ENCODE measurements at places on chromosomes 6 and 20.

DNA sequence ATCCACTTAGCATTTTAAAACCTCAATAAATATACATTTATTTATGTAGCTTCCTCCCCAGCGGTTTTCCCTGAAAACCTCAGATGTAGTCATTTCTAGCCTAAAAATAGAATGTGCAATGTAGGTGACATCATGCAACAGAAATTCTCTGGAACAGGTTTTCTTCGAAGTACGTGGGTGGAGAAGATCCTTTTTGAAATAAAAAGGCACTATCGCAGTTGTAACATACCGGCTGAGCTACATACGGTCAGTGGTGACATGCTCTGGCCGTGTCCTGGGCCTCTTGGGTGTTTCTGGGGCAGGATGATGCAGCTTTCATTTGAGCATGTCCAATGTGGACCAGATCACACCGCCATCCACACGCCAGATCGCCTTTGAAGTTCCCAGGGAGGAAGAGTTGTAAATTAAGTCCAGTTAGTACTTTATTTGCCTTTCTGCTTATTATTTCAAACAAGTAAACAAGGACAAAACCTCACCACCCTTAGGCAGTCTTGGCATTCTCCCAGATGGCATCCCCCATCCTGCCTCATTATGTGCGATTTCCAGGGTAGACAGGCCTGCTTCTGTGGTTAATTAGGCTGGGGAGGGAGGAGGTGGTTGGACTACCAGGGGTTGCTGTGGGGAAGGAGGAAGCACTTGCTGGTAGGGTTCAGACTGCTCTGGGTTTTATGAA is 109.5 kb upstream of the CLDN20 start:
- no peak for DNase-seq

DNA sequence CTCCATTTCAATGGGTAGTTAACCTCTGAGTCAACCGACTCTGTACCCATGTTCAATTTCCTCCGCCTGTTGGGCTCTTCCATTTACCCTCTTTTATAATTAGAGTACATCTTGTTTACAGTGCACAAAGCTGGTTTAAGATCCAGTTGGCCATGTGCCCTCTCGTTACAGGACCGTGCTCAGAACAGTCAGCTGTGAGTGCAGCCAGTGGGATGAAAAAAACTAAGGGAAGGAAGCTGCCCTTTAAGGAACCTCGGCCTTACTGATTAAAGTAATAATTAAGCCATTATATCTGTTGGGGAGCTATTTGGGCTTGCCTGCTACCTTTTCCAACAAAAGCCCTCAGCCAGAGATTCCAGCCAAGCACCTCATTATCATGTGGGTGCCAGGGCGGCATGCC is 68.8 kb downstream of the TMEM170B start:
- DNase-seq, result no peak

DNA sequence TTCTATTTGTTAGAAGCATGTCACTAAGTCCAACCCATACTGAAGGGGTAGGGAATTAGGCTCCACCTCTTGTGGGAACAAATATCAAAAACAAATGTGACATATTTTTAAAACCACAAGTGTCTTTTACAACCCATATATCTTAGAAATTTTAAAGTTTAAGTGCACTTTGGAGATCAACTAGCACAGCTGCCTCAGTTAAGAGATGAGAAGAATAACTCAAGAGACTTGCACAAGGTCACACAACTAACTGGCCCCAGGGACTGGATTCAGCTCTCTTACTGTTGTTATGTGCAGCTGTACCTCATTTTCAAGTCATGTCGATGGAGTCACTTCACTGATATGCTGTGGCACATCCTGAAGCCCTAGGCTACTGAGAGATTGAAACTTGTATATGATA is 102.9 kb upstream of the BMP2 start:
- no peak for DNase-seq

DNA sequence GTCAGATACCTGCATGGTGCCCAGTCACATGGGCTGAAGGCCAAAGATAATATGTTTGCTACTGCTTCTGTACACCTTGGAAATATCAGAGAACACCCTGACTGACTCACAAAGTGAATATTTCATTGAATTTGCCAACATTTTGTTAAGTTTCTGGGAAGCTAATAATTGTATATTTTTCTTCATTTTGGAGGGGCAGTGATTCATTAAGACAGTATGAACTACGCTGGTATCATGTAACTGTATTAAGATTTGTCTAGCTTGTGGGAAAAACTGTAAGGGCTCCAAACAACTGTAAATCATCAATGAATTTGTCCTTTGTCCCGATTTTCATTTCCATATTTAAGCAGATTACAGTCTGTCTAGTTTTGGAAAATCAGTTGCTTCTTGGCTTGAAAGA is 102.3 kb upstream of the CCN2 start:
- DNase-seq, result no peak

- DNase-seq, result no peak
Measured at GRCh38 chr20:10231290-10231689, 12.7 kb downstream of the SNAP25 start.

GRCh38 chr20:6767126-6767535 is 355 bp upstream of the BMP2 start:
- DNase-seq, result no peak

DNA sequence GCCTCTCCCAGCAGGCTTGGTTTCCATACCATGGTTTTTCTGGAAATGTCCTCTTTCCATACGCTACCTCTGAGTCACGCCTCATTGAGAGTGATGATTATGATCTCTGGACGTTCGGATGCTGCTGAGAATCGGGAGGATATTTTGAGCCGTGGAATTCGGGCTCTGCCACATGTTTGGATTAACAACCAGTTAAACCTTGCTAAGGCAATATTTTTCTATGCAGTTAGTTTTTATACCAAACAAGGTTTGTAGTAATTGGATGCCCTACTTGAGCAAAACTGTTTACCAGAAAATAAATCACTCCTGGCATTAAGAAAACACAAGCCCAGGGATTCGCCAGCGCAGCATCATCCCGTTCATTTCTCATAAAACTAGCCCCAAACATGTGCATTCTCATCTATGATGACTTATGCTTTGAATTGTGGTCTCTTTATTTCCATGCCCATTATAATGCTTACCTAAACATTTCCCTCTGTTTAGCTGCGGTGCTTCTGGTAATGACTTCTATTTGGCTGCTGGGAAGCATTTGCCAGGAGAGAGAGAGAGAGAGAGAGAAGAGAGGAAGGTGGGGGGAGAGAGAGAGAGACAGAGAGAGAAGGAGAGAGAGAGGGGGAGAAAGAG is 198.9 kb downstream of the CLIC5 start:
- no peak for DNase-seq

- no peak for DNase-seq
Measured at GRCh38 chr6:50848989-50849795, 30.5 kb downstream of the TFAP2B start.

- DNase-seq, result no peak
Measured at GRCh38 chr20:57509665-57510237, 15.2 kb downstream of the CTCFL start.

DNA sequence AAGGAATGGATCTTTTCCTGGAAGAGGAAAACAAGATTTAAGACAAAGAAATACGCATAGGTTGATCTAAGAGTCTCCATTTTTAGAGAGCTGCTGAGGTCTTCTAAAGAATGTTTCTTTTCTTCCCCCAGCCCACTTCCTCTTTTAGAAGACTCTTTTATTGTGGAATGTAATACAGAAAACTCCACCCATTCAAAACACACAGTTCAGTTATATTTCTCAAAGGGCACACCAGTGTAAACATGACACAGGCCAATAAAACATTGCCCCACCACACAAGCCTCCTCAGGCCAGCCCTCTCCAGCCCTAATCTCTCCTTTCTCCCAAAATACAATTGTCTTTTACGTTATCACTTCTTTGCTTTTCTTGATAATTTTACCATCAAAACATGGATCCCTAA is 42.8 kb downstream of the SLC35B3 start:
- DNase-seq, result no peak

DNA sequence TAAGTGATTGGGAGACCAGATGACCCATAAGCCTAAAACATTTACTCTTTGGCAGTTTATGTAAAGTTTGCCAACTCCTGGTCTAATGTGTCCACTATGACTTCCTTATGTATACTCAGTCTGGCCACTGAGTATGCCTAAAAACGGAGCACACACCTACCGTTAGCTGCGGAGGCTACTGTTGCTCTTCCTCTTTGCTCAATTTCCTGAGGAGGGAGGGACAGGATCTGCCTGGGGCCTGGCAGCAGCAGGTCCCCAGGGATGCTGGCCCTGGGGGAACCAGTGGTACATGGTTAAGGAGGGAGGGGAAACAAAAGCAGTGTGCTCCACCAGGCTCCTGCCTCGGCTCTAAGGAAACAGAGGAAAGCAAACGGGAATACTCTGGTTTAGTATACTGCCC is 113.5 kb downstream of the CDYL start:
- DNase-seq, result no peak

- no peak for DNase-seq
Measured at GRCh38 chr20:31392836-31393235, 2.4 kb upstream of the DEFB119 start.

- no peak for DNase-seq
Measured at GRCh38 chr6:147787417-147787816, 278.9 kb downstream of the SAMD5 start.

DNA sequence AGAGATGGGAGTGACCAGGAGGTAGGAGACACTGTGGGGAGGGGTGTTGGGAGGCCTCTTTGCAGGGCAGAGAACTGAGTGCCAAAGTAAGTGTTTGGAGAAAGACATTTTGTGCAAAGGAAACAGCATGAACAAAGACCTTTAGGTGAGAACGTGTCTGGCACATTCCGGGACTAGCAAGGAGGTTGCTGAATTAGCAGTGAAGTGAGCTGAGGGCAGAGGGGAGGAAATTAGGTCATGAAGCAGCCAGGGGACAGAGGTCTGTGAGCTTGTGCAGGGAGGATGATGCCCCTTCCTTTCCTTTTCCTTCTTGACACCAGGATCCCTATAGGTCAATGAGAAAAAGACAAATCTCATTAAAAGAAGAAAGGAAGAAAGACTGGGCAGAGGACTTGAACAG is 21.4 kb upstream of the AHCY start:
- no peak for DNase-seq

DNA sequence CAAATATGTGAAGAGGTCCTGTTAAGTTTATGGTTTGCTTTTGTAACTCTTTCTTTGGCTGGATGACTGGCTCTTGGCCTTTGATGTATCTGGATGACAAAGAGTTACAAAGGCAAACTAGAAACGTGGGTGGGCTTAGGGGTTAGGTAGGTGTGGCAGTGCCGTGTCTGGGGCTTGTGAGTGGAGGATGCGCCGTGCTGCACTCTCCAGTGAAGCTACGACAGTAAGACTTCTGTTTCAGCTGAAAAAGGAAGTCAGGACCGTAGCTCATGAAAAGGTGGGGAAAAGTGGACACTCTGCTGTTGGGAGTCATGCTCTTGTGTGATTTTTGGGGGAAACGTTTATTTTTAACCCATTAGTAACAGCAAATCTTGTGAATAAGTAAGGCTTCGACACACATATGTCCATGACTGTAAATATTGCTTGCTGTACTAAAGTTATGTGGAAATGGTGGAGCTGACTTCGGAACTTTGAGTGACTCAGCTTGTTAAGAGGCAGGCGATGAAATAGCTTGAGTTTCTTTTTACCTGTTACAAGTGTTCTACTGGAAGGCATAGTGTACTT is 45.6 kb downstream of the DUSP22 start:
- DNase-seq, result no peak

GRCh38 chr6:44332585-44332984 is 9.9 kb upstream of the SPATS1 start:
- DNase-seq, result no peak

DNA sequence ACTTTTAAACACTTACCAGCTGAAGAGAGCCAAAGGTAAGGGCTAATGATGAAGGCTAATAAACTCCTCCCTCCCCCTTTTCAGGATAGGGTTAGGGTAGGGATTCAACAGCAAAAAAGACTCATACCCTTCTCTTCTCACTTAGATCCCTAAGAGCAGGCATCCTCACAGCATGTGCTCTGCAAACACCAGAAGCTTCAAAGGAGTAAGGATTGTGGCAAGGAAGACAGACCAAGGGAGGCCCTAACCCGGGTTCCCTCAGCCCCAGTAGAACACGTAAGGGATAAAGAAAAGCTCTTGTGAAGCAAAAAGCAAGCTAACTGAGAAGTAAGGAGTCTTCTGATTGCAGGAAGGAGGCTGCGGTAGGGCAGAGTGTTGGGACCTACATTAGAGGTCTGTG is 11.6 kb downstream of the MAP3K7 start:
- no peak for DNase-seq

DNA sequence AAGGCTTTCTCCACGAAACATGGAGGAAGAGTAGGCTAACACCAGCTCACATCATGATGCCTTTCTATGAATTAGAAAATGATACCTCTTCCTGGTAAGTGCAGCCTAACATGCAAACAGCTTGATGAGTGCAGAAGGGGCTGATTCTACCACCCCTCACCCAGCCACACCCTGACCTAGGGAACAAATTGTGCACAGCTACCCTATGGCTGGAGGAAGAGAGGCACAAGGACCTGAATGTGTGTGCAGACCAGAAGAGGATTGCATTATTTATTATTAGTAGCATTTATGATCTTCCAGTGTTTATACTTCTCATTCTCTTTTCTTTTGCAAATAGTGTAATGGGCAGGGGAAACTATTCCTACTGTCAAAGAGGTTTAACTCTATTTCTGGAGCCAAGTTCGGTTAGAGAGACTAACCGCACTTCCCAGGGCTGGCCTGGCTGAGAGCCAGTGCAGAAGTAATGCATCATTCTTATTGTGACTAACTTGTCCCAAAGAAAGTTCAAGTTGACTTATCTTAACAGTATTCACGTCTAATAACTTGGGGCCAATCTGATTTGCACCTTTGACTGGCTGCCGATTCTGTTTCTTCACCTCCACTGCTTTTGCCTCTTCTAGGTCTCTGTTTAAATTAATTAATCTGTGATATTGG is 237.5 kb downstream of the CD83 start:
- DNase-seq, result no peak

GRCh38 chr6:148598724-148599123 is 148.1 kb upstream of the UST start:
- no peak for DNase-seq

DNA sequence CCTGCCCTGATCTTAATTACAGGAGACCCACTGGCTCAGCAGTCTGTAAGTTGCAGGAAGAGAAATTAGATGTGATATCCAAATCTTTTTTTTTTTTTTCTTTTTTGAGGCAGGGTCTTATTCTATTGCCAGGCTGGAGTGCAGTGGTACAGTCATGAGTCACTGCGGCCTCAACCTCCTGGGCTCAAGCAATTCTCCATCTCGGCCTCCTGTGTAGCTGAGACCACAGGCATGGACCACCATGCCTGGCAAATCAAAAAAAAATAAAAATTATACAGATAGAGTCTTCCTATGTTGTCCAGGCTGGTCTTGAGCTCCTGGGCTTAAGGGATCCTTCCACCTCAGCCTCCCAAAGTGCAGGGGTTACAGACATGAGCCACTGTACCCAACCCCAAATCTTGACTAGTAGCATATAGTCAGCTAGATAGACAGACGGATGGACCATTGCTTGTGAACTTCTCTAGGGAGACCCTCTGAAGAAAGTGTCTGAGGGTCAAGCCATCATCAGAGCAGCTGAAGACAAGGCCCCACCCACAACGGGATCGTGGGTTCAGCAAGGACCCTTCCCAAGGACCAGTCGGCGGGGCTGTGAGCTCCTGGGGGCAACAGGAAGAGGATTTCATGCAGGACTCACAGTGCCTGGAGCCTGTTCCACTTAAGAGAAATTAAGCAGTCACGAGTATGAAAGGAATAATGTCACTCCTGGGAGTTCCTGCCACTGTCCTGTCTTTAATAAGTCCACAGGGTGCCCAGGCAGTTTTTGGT is 222.7 kb downstream of the ANKRD60 start:
- DNase-seq, result no peak

GRCh38 chr6:167496707-167497106 is 171.8 kb downstream of the TTLL2 start:
- DNase-seq, result no peak
